ENCODE measurements at places on chromosomes 11 and 22. TPM values are rescaled to one million over a fixed set of nuclear protein-coding genes. Genes with fewer than 3 reads are reported as not detected.

The C1QTNF5 gene
- not detected for total RNA-seq

The OSM gene
- total RNA-seq: 15.5 TPM

The SNX32 gene
- 0.52 TPM for total RNA-seq

DNA sequence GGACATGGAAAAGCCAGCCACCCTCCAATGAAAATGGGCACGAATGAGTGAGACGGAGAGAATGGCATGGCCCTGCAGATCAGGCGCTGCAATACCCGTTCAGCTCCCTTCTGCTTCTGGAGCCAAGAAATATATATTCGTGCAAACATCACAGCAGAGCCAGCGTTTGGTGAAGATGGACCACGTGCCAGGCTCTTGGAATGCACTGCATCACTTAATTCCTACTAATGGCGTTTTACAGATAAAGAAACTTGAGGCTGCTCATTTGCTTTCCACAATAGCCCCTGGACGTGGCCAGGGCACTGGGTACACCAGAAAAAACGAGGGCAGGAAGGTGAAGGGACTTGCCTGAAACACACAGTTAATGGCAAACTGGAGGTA, 1.6 kb upstream of the FXYD2 start:
- no peak for DNase-seq

- no peak for DNase-seq
Observed at GRCh38 chr11:116558504-116559211, 214.1 kb downstream of the BUD13 start.

GRCh38 chr22:47168900-47169800, 406.7 kb downstream of the TBC1D22A start:
- peak; percentile 52 for DNase-seq

DNA sequence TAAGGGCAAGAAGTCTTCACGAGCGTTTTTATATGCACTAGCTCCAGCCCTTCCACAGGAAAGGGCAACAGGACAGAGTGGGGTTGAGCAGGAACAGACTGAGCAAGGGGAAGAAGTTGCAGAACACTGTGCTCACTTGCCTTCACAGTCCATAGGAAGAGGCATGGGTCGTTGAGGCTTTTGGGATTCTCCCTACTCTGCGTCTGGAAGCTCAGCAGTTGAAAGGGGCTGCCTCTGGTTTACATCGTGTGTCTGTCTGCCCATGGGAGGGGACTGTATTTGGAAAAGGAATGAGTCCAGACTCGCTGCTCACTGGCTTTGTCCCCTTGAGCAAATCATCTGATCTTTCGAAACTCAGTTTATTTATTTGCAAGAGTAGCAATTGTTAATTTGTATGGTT, 1.1 kb upstream of the PDGFD start:
- peak; percentile 63 for DNase-seq

Measured in natural killer cell treated with Interleukin-12 subunit alpha and Interleukin-12 subunit beta and Interleukin-15 and Interleukin-18, amount 100 ng/mL, for 72 hours (primary cell).